ENCODE measurements at places on chromosomes 1 and 21.

DNA sequence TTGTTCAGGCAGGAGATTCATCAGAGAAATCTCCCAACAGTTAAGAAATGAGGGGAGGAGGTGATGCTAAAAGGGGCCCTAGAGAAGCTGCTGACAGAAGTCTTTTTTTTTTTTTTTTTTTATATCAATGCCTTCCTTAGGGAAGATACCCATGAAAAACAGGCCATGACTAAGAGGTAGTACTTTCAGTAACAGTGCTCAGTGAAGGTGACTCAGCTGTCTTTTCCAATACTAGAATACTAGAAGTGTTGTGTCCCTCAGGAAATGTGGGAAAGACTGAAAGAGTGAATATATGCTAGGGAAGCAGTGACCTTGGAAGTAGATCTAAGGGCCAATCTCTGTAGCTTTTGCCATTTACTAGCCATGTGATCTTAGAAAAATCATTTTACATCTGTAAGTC lies 52.4 kb upstream of the SLFNL1 start:
- no peak for DNase-seq

DNA sequence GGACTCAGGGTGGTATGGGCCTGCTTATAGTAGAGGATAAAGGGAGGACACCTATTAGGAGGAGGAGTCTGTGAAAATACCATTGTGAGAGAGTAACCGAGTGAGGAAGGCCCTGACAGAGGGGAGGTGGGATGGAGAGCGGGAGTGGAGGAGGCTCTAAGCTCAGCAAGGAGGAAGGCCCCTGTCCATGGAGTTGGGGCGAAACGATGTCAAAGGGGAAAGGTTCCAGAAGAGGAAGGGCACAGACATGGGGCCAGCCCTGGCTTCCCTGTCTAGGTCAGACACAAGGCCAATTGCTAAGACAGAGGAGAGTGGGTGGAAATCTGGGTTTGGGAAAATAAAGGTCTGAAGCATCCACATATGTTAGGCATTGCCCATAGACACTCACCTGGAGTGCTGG lies 44.2 kb downstream of the ELK4 start:
- no peak for DNase-seq

DNA sequence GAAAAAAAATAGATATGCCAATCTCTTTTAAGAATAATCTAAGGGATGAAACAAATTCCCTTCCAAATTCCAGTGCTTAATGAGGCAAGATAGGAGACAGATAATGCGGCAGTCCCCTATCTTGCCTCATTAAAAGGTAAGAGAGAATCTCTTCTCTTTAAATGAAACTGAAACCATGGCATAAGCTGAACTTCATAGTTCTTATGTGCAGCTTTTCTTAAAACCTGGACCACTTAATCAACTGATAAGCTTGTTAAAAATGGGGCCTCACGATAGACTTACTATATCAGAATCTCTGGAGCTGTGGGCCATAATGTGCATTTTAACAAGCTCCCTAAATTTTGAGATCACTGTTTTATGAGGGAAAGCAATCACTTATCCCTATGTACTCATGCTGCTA lies 79.2 kb downstream of the NIBAN1 start:
- no peak for DNase-seq

GRCh38 chr1:199821029-199821779 lies 206.3 kb upstream of the NR5A2 start:
- no peak for DNase-seq

DNA sequence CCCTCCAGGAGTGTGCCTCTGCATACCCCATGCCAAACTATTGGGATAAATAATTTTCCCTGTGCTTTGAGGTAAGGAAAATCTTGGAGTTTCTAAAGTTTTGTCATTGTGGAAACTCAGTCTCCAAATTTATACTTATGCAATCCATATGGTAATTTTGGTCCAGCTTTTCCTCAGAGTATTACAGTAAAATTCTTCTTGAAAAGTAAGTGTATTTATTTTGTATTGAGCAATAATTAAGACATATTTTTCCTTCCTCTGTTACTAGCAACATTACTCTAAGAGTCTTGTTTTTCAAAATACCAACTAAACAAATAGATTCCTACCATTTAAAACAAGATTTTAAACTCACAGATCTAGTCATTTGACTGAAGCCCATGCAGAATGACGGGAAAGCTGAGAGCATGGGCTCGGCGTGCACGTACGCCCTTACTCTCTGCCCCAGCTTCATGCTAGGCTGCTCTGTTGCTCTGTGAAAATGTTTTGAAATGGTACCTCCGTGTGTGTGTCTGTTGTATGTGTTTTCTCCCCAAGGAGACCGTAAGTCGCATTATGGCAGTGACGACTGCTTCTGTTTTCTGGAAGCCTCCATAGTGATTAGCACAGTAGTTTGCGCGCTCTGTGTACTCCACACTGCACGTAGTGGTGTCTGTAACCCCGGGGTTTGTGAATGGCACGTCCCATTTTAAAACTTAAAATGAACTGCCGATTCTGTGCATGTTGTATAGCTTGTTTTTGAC lies 165.3 kb downstream of the SDCCAG8 start:
- no peak for DNase-seq

DNA sequence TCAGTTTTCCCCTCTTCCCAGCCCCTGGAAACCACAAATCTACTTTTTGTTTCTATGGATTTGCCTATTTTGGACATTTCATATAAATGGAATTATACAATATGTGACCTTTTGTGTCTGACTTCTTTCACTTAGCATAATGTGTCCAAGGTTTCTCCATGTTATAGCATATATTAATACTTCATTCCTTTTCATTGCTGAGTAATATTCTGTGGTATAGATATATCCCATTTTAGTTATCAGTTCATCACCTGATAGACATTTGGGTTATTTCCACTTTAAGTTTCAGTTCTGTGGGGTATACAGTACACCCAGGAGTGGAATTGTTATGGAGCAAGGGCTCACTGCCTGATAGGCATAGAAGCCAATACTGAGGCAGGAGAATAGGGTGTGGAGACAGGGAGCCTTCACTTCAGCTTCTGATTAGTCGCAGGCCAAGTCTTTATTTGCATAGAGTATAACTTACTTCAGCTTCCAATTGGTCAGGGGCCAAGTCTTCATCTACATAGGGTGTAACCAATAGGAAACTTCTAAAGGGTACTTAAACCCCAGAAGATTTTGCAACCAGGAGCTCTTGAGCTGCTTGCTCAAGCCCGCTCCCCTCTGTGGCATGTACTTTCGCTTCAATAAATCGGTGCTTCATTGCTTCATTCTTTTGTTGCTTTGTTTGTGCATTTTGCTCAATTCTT lies 8.3 kb upstream of the NVL start:
- no peak for DNase-seq

- no peak for DNase-seq
These were observed 924 bp downstream of the HMCN1 start for GRCh38 chr1:185734929-185735700.

DNA sequence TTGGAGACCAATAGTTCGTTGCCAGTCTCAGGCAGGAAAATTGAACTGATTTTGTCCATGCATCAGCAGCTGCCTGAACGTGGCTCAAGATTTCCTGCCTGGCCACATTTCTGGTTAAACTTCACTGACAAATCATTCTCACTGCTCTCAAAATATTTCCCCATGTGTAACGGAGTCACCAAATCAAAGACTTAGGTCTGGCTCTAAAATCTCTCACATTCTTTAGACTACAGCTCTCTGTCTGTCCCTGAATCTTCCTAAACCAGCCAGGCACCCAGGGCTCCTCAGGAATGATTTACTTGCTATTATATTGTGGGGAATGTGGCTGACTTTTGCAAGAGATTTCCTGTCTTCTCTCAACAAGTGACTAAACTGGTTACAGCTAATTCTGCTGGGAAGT lies 49.2 kb upstream of the GJA8 start:
- no peak for DNase-seq

GRCh38 chr1:164953815-164954214 lies 394.8 kb downstream of the PBX1 start:
- DNase-seq = no peak

- no peak for DNase-seq
These were observed 155.4 kb downstream of the ZNF648 start for GRCh38 chr1:181905944-181906597.

GRCh38 chr1:9308236-9308785 lies 15.6 kb downstream of the SPSB1 start:
- no peak for DNase-seq

GRCh38 chr21:45367402-45368351 lies 37.3 kb upstream of the COL18A1 start:
- no peak for DNase-seq

- DNase-seq = peak; percentile 79
These were observed 3.8 kb upstream of the PLEKHA6 start for GRCh38 chr1:204363335-204364114.

DNA sequence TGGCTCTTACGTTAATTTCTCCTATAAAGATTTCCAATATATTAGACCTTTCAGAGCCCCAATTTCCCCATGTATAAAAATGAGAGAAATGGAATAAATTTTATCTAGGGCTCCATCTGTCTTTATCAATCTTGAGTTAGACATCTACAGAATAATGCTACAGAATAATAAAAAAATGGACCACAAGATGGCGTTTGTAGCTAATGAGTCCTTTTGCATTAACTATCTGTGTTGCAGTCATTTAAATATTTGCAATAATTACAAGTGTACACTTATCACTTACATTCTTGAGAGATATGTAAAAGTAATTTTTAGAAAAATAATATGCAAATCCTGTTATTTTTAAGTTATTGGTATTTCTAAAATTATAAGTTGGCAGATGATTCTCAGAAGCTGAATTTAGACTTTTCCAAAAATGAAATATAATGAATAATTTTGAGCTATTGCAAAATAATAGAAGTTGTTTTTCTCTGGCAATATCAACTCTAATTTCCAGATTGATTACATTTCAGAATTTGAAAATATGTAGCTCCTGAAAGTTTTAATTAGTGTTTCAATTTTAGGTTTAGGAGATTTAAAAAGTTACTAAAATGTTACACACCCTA lies 87.7 kb downstream of the SNX7 start:
- DNase-seq = peak; percentile 61

- no peak for DNase-seq
These were observed 5.9 kb downstream of the SELENON start for GRCh38 chr1:25805863-25806225.

GRCh38 chr1:210541680-210542358 lies 213.1 kb downstream of the HHAT start:
- no peak for DNase-seq

- no peak for DNase-seq
These were observed 448 bp downstream of the AURKAIP1 start for GRCh38 chr1:1374589-1374928.

GRCh38 chr1:234986750-234987414 lies 141.8 kb downstream of the TOMM20 start:
- no peak for DNase-seq

DNA sequence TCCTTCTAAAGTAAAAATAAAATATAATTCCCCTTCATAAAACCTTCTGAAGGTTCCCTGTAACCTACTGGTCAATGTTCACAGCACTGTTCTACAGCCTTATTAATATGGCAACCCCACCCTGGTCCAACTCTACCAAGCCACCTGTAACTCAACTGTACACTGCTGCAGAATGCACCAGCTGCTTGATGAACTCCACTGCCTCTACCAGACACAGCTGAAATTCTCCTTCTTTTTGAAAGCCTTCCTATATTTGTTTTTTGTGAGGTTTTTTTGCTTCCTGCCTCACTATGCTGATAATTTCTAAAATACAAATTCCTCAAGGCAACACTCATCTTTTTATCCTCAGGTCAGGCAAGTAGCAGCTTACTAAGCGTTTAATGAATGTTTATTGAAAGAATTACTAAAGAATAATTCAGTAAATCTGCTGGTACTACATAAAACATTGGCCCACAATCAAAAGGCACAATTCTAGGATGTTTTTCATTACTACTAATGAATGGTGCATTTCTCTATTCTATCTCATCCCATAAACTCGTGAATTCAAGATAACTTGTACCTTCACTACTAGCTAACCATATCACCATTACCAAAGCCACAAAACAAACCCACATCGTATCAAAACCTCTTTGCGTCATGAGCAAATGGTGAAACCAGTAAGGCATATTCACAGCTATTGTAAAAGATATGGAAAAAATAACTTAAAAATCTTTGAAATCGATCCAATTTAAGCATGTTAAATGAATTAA lies 2.4 kb downstream of the SSX2IP start:
- DNase-seq = no peak

- DNase-seq = no peak
These were observed 43.1 kb upstream of the PIGC start for GRCh38 chr1:172486805-172487454.

GRCh38 chr21:35775778-35776544 lies 284.4 kb downstream of the SETD4 start:
- no peak for DNase-seq

DNA sequence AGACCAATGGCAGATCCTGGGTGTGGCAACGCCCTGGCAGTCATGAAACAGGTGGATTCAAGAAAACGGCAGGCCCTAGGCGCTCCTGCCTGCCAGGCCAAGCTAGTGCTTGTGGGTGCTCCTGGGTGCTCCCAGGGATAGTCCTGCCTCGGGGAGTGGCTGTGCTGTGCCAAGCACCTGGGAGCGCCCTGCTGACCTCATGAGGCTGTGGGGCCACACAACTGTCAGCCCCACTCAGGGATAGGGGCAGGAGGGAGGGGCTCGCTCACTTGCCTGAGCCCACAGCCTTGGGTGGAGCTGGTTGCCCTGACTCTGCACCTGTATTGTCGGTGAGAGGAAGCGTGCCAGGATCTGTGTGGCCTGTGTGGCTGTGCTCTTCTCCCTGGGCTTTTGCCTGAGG lies 9.4 kb downstream of the SNAP47 start:
- no peak for DNase-seq

DNA sequence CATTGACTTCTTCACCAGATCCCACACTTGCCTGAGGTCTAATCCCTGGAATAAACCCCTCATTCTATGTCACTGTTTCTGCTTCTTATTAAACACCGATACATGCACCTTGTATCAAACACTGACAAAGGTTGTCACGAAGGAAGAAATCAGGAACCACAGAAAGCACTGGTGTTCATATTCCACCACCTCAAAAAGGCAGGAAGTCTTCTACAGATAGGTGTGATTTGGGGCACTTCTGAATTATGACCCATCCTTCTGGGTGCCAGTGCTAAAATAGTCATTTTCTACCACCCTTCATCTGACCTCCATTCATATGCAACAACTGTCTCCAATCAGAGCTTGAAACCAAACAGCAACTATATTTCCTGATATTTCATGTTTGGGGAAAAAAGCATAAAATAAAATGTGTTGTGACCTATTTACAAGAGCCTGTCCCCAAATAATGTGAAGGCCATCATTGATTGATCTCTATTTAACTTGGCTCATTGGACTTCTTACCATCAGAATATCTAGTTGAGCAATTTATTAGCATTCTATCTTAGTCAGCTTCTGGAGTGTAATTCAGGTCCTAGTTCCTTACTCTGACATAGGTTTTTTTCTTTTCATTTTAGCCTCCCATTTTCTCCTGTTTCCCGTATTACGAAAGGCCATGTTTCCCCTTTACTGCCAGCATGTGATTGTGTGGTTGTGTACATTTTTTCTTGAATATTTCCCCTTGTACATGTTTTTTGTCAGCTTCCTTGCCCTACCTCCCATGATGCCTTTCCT lies 43.1 kb downstream of the DUSP10 start:
- no peak for DNase-seq

DNA sequence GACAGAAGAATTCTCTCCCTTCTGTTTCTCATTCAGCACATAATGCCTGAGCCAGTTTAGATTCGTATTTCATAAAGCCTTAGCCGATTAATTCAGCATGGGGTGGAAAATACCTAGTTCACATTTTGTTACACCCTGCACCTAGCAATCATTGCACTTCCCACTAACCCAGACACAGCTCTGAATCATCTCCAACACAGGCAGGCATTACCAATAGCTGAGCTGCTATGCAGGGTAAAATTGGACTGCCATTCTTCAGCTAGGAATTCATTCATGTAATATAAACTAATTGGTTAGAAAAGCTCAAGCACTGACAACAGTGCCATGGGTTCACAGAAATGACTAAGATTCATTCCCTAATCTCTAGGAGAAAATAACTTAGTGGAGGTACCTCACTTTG lies 26.9 kb upstream of the NKAIN1 start:
- DNase-seq = no peak
